ENCODE measurements at places on chromosomes 5 and 9. TPM values are rescaled to one million over a fixed set of nuclear protein-coding genes. Genes with fewer than 3 reads are reported as not detected.

The MYORG gene
- total RNA-seq: 2.0 TPM

The NME5 gene
- total RNA-seq: 0.84 TPM

The PCDHB6 gene
- total RNA-seq: 0.87 TPM

The SLC45A2 gene
- not detected for total RNA-seq

The HSPA5 gene
- 468 TPM for total RNA-seq

The KIAA0825 gene
- 2.0 TPM for total RNA-seq

The ENTPD2 gene
- not detected for total RNA-seq

The RETREG1 gene
- total RNA-seq: 0.24 TPM

The PLEKHG4B gene
- total RNA-seq: 0.41 TPM

- H3K27me3 ChIP-seq: peaks cover 2% of the 10 kb centered on the region
- H3K4me3 ChIP-seq: peak overlapping the region; percentile 94
- peaks cover 39% of the 10 kb centered on the region for H3K4me1 ChIP-seq
- peak overlapping the region; percentile 99 for H3K27ac ChIP-seq
- no peak for DNase-seq
These were observed 703 bp downstream of the ISCA1 start for GRCh38 chr9:86281593-86282076.

DNA sequence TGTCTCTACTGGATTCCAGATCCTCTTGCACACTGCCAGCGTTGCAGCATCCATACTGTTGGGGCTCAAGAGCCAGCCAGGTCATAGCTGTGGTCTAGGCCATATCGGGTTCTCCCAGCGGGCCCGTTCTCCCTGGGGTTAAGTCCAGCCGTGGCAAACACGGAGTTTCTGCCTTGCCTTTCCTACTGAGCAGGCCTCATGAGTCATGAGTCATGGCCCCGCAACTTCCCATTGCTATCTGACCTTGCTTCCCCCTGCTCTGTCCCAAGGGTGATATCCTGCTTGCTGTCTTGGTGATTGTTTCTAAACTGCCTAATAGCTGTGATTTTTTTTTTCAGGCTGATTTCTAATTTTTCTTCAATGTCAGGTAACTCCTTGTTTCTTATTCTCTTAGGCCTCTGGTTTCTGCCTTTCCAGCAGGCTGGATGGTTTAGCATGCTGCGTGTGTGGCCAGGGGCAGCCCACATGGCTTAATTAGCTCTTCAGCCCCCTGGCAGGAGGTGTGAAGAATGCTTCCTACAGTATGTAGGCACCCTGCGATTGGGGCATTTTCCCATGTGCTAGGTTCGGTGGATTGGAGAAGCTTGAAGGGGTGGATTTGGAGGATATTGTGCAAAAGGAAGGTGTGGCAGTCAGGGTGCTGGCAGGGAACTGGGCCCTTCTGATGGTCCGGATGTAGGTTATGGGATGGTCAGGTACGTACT, 18.7 kb downstream of the DAPK1 start:
- no peak overlapping the region for H3K27ac ChIP-seq
- no peaks in the 10 kb centered on the region for H3K36me3 ChIP-seq
- peaks cover 3% of the 10 kb centered on the region for H3K27me3 ChIP-seq
- DNase-seq: no peak
- H3K4me1 ChIP-seq: no peaks in the 10 kb centered on the region

GRCh38 chr9:100324594-100325200, 28.0 kb downstream of the TEX10 start:
- no peaks in the 10 kb centered on the region for H3K36me3 ChIP-seq
- DNase-seq: peak; percentile 39
- H3K4me1 ChIP-seq: peaks cover 14% of the 10 kb centered on the region
- no peak overlapping the region for H3K27ac ChIP-seq
- H3K27me3 ChIP-seq: no peaks in the 10 kb centered on the region

GRCh38 chr9:84573083-84573482, 96.4 kb upstream of the NTRK2 start:
- H3K27me3 ChIP-seq: no peaks in the 10 kb centered on the region
- no peak overlapping the region for H3K4me3 ChIP-seq
- no peaks in the 10 kb centered on the region for H3K4me1 ChIP-seq
- no peak overlapping the region for H3K27ac ChIP-seq
- no peak for DNase-seq

GRCh38 chr9:80522465-80522864, 950.7 kb downstream of the TLE4 start:
- no peak for DNase-seq
- H3K27me3 ChIP-seq: no peaks in the 10 kb centered on the region
- no peak overlapping the region for H3K4me3 ChIP-seq
- no peaks in the 10 kb centered on the region for H3K36me3 ChIP-seq

- H3K4me3 ChIP-seq: peak overlapping the region; percentile 60
- H3K27me3 ChIP-seq: no peaks in the 10 kb centered on the region
- H3K36me3 ChIP-seq: no peaks in the 10 kb centered on the region
- DNase-seq: peak; percentile 76
- peak overlapping the region; percentile 90 for H3K27ac ChIP-seq
These were observed 73.9 kb downstream of the FOXD1 start for GRCh38 chr5:73374520-73375190.

- H3K4me1 ChIP-seq: peaks cover 26% of the 10 kb centered on the region
- no peak overlapping the region for H3K4me3 ChIP-seq
- H3K27me3 ChIP-seq: peaks cover 12% of the 10 kb centered on the region
- DNase-seq: no peak
- H3K27ac ChIP-seq: no peak overlapping the region
These were observed 49.8 kb downstream of the RAD23B start for GRCh38 chr9:107332883-107333282.

DNA sequence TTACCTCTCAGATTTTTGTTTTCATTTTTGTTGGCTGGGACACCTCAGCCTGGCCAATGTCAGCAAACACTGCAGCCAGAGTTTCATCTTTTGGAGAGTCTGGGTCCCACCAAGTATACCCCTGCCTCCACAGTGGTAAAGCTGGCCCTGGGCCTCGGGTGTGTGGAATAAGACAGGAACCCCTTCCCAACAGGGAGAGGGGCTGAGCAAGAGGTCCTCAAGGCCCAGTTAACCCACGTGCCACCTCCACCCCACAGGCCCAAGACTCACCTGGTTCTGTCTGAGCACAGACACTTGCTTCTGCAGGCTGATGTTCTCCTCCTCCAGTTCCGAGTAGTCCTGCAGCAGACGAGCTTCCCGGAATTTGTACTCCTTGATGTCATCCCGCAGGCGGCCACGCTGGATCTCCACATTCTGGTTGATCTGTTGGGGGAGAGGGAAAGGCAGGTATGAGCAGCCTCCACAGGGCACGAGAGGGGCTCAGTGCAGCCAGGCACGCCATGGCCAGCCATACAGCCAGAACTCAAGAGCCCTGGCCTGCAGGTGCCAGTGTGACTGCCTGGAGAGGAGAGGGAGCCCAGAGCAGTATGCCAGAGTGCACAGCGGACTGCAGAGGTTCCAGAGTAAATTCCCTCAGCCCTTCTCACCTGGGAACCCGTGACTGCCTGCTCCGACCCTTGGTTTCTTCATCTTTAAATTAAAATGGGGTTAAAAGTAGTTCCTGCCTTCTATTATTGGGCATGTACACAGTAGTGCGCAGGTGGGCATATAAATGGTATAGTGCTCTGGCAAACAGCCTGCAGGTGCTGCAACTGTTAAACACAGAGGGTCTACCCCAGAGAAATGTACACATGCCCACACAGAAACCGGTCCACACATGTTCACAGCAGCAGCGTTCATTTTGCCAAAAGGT, 42.0 kb downstream of the BICD2 start:
- peaks cover 15% of the 10 kb centered on the region for H3K36me3 ChIP-seq
- DNase-seq: no peak
- 0 out of 2 replicates have a peak overlapping the region, but pooled peaks have one; percentile 20 for H3K27ac ChIP-seq
- H3K27me3 ChIP-seq: no peaks in the 10 kb centered on the region

- H3K27ac ChIP-seq: peak overlapping the region; percentile 44
- H3K4me1 ChIP-seq: peaks cover 23% of the 10 kb centered on the region
- 0 out of 2 replicates have a peak overlapping the region, but pooled peaks have one; percentile 22 for H3K4me3 ChIP-seq
- peak; percentile 33 for DNase-seq
- H3K27me3 ChIP-seq: no peaks in the 10 kb centered on the region
These were observed 9.4 kb upstream of the RPS14 start for GRCh38 chr5:150458802-150459557.

GRCh38 chr5:172185096-172185461, 2.9 kb downstream of the STK10 start:
- H3K27me3 ChIP-seq: peaks cover 2% of the 10 kb centered on the region
- H3K4me3 ChIP-seq: peak overlapping the region; percentile 98
- peaks cover 37% of the 10 kb centered on the region for H3K4me1 ChIP-seq
- H3K36me3 ChIP-seq: peaks cover 17% of the 10 kb centered on the region
- no peak for DNase-seq

DNA sequence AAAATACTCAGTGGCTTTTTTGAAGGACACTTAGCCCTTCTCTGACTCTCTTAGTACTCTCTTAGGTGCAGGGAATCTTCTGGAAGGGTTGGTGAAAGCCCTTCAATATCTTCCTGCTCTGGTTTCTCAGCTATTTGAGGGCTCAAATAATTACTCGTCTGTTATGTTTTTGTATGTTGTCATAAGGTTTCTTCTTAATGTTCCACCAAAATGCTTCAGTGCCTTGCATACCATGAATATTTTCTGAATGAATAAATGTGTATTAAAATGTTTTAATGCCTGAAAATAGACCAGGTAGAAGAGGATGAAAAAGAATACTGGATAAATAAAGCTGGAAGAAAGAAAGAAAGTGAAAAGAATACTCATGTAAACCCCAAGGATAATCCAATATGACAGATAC, 124.3 kb downstream of the STK32A start:
- no peak for DNase-seq
- no peak overlapping the region for H3K4me3 ChIP-seq
- H3K36me3 ChIP-seq: no peaks in the 10 kb centered on the region
- H3K4me1 ChIP-seq: peaks cover 9% of the 10 kb centered on the region
- no peak overlapping the region for H3K27ac ChIP-seq

DNA sequence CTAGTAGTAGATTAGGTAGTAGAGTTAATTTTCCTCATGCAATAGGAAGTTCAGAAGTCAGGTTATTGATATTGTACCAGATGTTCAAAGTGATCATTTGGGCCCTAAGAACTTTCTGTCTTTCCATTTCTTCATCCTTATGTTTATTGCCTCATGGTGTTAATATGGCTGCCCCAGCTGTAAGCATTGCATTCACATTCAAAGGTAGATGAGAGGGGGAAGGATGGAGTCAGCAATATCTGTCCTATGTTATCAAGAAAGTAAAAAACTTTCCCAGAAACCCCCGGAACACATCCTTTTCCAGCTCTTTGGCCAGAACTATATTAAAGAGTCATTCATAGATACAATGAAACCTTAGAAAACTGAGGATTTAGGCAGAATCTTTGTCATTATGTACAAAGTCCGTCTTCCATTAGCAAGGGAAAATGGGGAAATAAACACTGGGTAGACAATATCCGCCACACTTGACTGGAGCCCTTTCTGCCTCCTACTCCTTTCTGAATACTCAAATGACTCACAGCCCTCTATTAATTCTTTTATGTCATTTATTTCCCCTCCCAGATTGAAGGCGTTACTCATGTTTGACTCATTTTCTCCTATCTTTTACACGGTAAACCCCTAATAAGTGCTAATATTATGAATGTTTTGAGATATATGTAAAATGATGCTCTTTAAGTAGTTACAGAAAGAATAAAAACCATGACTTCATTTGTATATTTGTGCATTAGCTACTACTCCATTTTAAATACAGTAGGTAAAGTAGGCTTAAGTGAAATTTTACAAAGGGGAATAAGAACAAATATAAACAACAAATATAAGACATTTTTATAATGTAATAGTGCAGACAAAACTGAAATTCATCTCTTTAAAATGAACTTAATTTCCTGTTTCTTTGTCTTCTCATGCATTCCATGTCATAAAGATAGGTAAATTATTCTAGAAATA, 127.6 kb downstream of the SLF1 start:
- H3K4me3 ChIP-seq: no peak overlapping the region
- H3K27me3 ChIP-seq: peaks cover 6% of the 10 kb centered on the region
- H3K27ac ChIP-seq: no peak overlapping the region
- DNase-seq: no peak
- H3K4me1 ChIP-seq: peaks cover 7% of the 10 kb centered on the region

- no peak overlapping the region for H3K4me3 ChIP-seq
- H3K27me3 ChIP-seq: peaks cover 3% of the 10 kb centered on the region
- no peak for DNase-seq
- H3K4me1 ChIP-seq: peaks cover 41% of the 10 kb centered on the region
- H3K36me3 ChIP-seq: no peaks in the 10 kb centered on the region
- no peak overlapping the region for H3K27ac ChIP-seq
These were observed 10.9 kb upstream of the ARHGEF28 start for GRCh38 chr5:73615085-73615484.

GRCh38 chr5:69024241-69024651, 69.6 kb upstream of the SLC30A5 start:
- H3K4me3 ChIP-seq: no peak overlapping the region
- DNase-seq: peak; percentile 33
- H3K27me3 ChIP-seq: peaks cover 3% of the 10 kb centered on the region
- no peaks in the 10 kb centered on the region for H3K36me3 ChIP-seq

DNA sequence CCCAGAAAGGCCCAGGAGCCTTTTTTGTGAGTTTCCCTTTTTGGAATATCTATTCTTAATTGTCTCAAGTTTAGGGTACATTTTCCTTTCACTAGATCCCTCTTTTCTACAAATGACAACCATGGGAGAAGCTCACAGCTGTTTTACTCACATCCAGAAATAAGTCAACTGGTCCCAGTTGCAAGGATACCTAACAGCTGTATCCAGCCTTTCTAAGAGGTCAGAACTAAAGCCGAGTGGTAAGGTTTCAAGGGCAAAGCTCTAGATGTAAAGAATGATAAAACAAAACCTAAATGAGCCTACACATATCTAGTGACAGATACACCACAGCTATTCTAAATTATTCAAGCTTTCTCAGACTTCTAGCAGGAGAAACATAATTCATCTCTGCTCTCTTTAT, 4.4 kb downstream of the FGF10 start:
- H3K36me3 ChIP-seq: no peaks in the 10 kb centered on the region
- no peaks in the 10 kb centered on the region for H3K4me1 ChIP-seq
- no peak overlapping the region for H3K4me3 ChIP-seq
- H3K27ac ChIP-seq: no peak overlapping the region
- no peak for DNase-seq

DNA sequence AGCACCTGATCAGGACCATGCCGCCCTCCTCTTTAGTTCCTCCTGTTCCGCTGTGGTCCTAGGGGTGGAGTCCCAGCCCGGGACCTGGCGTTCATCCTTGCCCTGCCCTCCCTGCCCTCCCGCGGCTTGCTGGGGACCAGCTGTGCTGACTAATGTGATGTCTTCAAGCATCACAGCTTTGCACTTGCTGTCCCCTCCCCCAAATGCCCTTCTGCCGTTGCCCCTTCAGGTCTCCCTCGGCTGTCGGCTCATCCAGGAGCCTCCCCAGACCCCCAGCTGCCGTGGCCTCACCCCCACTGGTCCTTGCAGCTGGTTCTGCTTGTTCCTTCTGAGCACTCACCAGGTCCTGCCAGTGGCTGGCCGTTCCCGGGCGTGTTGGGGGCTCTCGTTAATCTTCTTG, 19.9 kb downstream of the RXRA start:
- no peak overlapping the region for H3K27ac ChIP-seq
- DNase-seq: no peak
- H3K27me3 ChIP-seq: peaks cover 2% of the 10 kb centered on the region
- H3K4me1 ChIP-seq: 0 out of 2 replicates have a peak, but pooled peaks cover 5% of the 10 kb centered on the region

DNA sequence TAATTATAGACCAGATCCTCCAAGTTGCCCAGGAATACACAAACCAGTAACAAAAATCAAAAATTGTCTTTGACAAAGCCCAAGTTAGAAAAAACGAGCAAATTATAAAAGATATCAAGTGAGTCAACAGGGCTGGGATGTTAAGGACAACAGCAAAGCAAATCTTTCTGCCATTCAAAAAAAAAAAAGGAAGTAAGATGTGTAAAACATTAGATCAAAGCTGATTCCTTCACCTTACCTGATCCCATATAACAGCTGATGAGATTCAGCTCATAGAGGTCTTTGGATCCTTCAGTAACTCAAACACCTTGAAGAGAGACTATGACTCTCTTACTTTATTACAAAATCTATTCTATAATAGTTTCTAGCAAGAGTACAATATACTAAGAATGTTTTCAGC, 100.9 kb downstream of the STRBP start:
- no peak for DNase-seq
- H3K4me1 ChIP-seq: no peaks in the 10 kb centered on the region
- no peak overlapping the region for H3K4me3 ChIP-seq
- H3K27me3 ChIP-seq: peaks cover 5% of the 10 kb centered on the region
- H3K36me3 ChIP-seq: no peaks in the 10 kb centered on the region
- H3K27ac ChIP-seq: no peak overlapping the region

Data from HFFc6 (cell line).